Activated naive CD4-positive, alpha-beta T cell treated with anti-CD3 and anti-CD28 coated beads, Interleukin-2, amount 50 U/mL, for 72 hours (primary cell): ENCODE measurements at places on chromosomes 2 and 18. TPM values are rescaled to one million over a fixed set of nuclear protein-coding genes. Genes with fewer than 3 reads are reported as not detected.

ERFE gene
- 0.60 TPM for total RNA-seq

TMEM18 gene
- 36.9 TPM for total RNA-seq

NEURL3 gene
- total RNA-seq: 2.2 TPM

CELF4 gene
- not detected for total RNA-seq

ALPP gene
- total RNA-seq: 0.16 TPM

CD207 gene
- total RNA-seq: not detected

RAMP1 gene
- not detected for total RNA-seq

GAREM2 gene
- 10.4 TPM for total RNA-seq

SLC9A2 gene
- not detected for total RNA-seq

FIGN gene
- total RNA-seq: not detected

KCNS3 gene
- not detected for total RNA-seq

POTEC gene
- total RNA-seq: not detected

MYO5B gene
- total RNA-seq: 0.27 TPM

DNA sequence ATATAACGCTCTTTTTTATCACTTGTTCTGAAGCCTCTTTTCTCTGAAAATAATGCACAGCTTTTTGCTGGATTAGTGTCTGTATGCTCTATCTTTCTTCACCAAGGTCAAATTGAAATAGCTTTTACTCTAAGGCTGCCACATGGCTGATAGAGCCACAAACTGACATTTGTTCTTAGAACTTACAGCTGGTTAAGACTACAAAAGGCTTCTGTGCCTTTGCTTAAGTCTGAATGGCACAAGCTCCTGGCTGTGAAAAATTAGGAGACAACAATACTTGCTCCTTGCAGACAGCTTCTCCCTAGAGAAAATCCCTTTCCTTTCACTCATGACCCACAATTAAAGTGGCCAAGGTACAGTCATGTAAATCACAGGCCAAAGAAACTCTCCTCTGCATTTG is 515.3 kb downstream of the DSC3 start:
- no peak for DNase-seq

GRCh38 chr2:182321096-182321495 is 105.7 kb downstream of the PDE1A start:
- no peak for DNase-seq

GRCh38 chr2:182652326-182652725 is 63.7 kb upstream of the DNAJC10 start:
- DNase-seq: no peak

DNA sequence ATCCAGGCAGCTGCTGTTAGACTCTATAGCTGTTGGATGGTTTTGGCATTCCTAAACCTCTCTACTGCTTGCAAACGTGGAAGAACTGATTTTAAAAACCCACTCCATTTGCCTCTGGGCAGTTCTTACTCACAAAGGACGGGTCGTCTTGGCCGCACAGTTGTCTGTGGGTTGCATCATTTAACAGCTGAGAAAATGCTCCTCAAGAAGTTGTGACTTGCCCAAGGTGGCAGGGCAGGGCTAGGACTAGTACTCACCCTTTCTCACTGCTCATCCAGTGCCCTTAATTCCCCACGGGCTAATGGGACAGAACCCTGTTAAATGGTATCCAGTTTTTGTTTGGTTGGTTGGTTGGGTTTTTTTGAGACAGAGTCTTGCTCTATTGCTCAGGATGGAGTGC is 997 bp upstream of the DRC1 start:
- no peak for DNase-seq

DNA sequence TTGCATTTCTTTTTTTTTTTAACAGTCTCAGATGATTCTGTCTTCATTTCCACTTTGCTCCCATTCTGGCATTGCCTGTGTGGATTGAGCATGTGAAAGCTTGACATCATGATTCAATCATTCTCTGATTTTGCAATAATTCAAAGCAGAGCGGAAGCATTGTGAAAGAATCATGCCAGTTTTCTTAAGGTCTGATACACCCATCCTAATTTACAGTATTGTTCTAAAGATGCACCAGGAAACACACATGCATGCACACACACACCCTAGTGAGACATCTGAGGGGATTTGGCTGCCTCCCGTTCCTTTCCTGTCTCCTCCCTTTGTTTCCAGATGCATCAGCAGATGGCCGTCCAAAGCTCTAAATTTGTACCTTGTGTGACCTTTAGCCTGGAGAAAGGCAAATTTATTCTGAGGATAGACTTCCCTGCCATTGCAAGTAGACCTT is 97.3 kb downstream of the FMNL2 start:
- DNase-seq: no peak

- DNase-seq: no peak
Observed at GRCh38 chr2:69977906-69978482, 16.6 kb upstream of the ASPRV1 start.

DNA sequence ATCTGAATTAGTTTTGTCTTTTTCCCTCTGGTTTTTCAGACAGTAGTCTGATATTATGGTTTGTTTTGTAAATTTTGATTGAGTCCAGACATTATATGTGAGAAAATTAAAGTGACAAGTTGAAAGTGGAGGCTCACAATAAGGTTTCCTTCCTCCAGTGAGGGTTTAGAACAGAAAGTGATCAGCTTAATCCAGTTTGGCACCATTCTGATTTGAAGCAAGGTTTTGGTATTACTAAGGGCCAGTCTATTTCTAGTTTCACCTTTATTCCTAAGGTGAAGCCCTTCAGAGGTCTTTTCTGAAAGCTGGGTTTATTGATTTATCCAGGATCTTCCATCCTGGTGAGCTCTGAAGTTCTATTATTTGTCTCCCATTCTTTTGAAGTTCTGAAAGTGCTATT is 68.7 kb downstream of the CDC42EP3 start:
- DNase-seq: no peak

GRCh38 chr2:121149384-121149783 is 135.6 kb downstream of the TFCP2L1 start:
- no peak for DNase-seq

GRCh38 chr2:174916270-174916930 is 88.8 kb downstream of the CHN1 start:
- no peak for DNase-seq

DNA sequence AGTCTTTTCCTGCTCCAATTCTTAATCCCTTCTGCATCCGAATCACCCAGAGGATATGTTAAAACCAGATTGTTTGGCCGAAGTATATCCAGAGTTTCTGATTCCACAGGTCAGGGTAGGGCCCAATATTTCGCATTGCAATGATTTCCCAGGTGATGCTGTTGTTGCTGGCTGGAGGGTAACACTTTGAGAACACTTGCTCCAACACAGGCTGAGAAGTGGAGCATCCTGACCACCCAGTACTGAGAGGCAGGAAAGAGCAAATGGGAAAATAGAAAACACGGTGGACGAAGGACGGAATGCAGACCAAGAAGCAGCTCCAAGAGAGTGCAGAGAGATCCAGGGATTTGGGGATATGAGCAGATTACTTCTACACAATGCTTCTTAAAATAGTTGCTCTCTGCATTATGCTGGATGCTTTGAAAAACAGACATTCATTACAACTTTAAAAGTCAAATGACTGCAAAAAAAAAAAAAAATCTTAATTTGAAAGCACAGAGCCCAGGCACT is 362.2 kb upstream of the SLC14A2 start:
- no peak for DNase-seq

GRCh38 chr2:121246704-121247255 is 38.2 kb downstream of the TFCP2L1 start:
- no peak for DNase-seq

DNA sequence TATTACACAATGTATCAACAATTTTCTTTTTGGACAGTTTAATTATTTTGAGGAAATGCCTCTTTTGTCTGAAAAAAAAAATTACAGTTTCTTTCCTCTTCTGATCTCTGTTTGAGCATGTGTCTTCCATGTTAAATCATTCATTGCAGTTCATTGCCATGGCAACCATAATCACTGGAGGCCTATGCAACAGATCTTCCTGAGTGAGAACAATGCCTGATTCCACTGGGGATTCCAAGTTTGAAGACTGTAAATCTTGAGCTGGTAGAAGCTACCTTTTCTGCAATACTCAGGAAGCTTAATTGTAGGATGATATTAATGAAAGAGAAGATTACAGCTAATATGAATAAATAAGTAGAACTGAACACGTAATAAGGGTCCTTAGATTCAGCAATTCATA is 721.4 kb upstream of the CNTNAP5 start:
- DNase-seq: no peak

GRCh38 chr2:159545085-159545484 is 71.3 kb downstream of the BAZ2B start:
- no peak for DNase-seq

DNA sequence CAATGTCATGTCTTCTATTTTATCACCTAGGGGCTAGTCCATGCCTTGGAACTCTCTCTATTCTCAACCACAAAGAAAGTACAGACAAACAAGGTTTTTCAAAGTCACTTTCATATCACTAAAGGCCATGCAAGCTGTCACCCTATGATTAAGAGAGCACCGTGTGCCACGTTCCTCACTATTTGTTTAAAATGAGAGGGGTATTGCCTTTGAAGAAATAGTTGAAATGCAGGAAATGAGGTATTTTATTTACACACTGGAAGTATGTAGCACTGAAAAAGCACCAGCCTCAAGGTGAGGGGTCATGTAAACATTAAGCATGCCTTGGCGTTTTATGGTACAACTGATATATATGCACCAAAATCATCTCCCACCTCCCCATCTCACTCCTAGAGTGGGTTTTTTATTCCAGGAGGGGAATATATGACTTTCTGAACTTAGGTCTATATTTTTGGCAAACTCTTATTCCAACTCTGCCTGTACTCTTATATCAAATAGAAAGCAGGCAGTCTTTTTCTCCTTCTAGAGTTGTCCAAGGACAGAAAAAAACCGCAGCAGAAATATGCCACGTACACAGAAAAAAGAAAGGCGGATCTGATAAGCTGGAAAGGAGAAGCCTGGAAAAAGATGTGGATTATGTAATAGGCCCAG is 53.5 kb downstream of the VSNL1 start:
- no peak for DNase-seq

- DNase-seq: no peak
Observed at GRCh38 chr2:159214325-159214865, 72.1 kb downstream of the WDSUB1 start.

GRCh38 chr18:2589345-2590068 is 18.1 kb downstream of the NDC80 start:
- DNase-seq: no peak
